H1 (cell line): ENCODE measurements at places on chromosomes 12 and 14.
A peak's percentile ranks its signal among the peaks of the same experiment; 100 is the strongest.

DNA sequence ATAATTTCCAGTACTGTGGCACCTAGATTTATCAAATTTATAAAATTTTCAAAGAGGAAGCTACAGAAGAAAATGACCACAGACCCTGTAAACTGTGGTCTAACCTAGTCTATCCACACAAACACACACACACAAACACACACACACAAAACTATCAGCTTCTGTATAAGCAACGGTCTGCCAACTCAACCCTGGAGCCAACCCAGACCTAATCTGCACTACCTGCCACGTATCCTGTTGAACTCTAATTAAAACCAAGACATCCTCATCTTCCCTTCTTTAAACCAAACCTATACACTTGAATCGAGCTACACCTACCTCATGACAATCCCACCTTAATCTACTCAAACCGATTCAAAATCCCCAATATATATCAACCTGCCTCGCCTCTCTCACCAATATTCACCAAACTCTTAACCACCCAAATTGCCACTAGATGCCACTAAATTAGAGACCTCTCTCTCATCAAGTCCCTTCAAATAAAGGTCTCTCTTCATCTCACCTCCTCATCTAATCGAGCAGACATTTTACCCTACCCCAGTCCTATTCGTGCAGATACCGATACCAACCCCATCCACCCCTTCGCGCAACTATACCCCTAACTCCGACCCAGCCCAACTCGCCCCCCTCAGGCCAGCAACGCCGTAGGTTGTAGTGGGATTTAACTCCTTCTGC lies 808 bp downstream of the ACIN1 start:
- no peaks in the 10 kb centered on the region for H3K27me3 ChIP-seq
- H3K4me1 ChIP-seq = no peaks in the 10 kb centered on the region; the same call in none of the 2 replicates
- H3K36me3 ChIP-seq = peaks cover 42% of the 10 kb centered on the region
- peak overlapping the region; percentile 99 for H3K27ac ChIP-seq
- H3K4me3 ChIP-seq = peak overlapping the region; percentile 92
- peak; percentile 75 for DNase-seq

- no peaks in the 10 kb centered on the region for H3K4me1 ChIP-seq
- H3K4me3 ChIP-seq = no peak overlapping the region
- no peaks in the 10 kb centered on the region for H3K36me3 ChIP-seq
- no peak for DNase-seq
- no peaks in the 10 kb centered on the region for H3K27me3 ChIP-seq
These were observed 153.7 kb upstream of the BTG1 start for GRCh38 chr12:92299344-92299743.

DNA sequence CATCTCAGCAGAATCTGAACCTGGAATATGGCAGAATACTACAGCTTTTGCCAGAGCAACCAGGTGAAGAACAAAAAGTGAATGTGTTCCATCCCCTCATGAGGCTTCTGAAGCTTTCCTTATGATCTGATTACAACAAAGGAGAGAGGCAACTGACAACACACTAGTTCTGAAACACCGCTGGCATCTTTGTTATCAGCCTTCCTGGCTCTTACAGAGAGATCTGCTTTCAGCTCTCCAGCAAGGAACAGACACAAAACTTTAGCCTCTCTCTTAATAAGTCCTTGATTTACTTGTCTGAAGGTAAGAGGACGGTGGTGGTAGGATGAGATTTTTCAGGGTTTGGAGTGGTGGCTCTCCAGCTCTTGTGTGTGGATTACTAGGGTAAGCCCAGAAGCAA lies 227.0 kb downstream of the PPM1H start:
- H3K27ac ChIP-seq = no peak overlapping the region
- DNase-seq = no peak
- no peaks in the 10 kb centered on the region for H3K27me3 ChIP-seq
- peaks cover 2% of the 10 kb centered on the region; the same call in 1 of the 2 replicates for H3K4me1 ChIP-seq

DNA sequence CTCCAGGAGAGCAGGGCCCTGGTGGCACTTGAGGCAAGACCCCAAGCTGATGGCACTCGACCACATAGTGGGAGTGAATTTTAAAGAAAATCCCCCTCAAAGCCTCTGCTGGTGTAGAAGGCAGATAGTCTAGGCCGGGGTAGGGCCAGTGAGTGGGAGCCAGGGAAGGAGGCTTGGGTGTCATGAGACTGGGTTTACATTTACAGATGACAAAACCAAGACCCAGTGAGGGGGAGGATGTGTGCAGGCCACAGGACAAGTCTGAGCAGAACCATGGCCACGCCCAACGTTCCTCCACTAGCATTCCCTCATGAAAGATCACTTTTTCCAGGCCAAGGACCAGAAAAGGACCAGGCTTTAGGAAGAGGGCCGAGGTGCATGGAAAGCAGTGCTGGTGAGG lies 42.0 kb downstream of the EVL start:
- no peaks in the 10 kb centered on the region for H3K4me1 ChIP-seq
- no peak overlapping the region for H3K4me3 ChIP-seq
- DNase-seq = no peak
- no peak overlapping the region for H3K27ac ChIP-seq

GRCh38 chr14:25042362-25043299 lies 7.3 kb downstream of the STXBP6 start:
- no peaks in the 10 kb centered on the region for H3K4me1 ChIP-seq
- no peaks in the 10 kb centered on the region for H3K36me3 ChIP-seq
- H3K27me3 ChIP-seq = no peaks in the 10 kb centered on the region; the same call in 1 of the 2 replicates

- no peaks in the 10 kb centered on the region; the same call in 1 of the 2 replicates for H3K36me3 ChIP-seq
- H3K4me1 ChIP-seq = peaks cover 14% of the 10 kb centered on the region; the same call in 1 of the 2 replicates
- H3K27me3 ChIP-seq = no peaks in the 10 kb centered on the region
- H3K27ac ChIP-seq = peak overlapping the region; percentile 82; the same call in 1 of the 2 replicates
- H3K4me3 ChIP-seq = peak overlapping the region; percentile 91
These were observed 896 bp upstream of the CDKN1B start for GRCh38 chr12:12716151-12716792.

DNA sequence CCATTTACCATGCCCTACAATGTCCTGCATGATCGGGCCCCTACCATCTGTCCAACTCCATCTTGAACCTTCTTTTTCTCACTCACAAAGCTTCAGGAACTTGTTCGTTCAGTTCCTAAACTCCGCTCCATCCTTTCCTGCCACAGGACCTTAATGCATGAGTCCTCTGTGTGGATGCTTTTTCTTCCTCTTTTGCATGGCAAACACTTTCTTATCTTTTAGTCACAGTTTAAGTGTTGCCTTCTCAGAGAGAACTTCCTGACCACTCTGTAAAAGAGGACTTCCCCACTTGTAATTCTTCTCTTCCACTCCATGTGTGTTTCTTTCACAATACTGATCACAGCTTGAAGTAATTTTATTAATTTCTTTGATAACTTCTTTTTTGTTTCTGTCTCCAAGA lies 54.4 kb upstream of the ETV6 start:
- no peak overlapping the region for H3K4me3 ChIP-seq
- no peak for DNase-seq
- no peak overlapping the region for H3K27ac ChIP-seq
- peaks cover 4% of the 10 kb centered on the region for H3K4me1 ChIP-seq
- H3K27me3 ChIP-seq = no peaks in the 10 kb centered on the region

GRCh38 chr12:111184161-111184560 lies 184.7 kb downstream of the PHETA1 start:
- no peak for DNase-seq
- no peak overlapping the region for H3K4me3 ChIP-seq
- H3K4me1 ChIP-seq = no peaks in the 10 kb centered on the region
- no peaks in the 10 kb centered on the region for H3K36me3 ChIP-seq
- H3K27ac ChIP-seq = no peak overlapping the region

- H3K36me3 ChIP-seq = no peaks in the 10 kb centered on the region
- no peaks in the 10 kb centered on the region for H3K27me3 ChIP-seq
- no peak for DNase-seq
These were observed 107.4 kb downstream of the AEBP2 start for GRCh38 chr12:19546611-19547162.

- H3K27ac ChIP-seq = no peak overlapping the region
- no peak for DNase-seq
- H3K4me1 ChIP-seq = no peaks in the 10 kb centered on the region
- H3K36me3 ChIP-seq = no peaks in the 10 kb centered on the region
These were observed 10.1 kb upstream of the CACNA2D4 start for GRCh38 chr12:1928439-1929121.

GRCh38 chr14:32618991-32619390 lies 289.9 kb downstream of the AKAP6 start:
- no peaks in the 10 kb centered on the region for H3K4me1 ChIP-seq
- H3K27ac ChIP-seq = no peak overlapping the region
- H3K4me3 ChIP-seq = no peak overlapping the region
- no peaks in the 10 kb centered on the region for H3K27me3 ChIP-seq

DNA sequence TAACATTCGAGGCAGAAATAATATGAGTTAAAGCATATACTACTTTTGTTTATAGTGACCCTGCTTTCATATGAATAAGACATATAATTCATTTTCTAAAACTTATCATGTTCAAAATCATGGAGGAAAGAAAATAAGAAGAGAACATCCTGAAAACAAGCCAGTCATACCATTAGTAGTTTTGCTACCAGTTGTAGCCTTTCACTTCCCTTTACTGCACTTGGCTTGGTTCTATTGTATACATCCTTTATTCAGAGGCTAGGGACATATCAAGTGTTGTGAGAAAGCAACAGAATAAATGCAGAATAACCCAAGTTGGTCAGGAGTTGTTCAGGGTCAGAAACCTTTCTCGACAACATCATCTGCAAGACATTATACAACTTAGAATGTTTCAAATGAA lies 598.7 kb downstream of the SOX5 start:
- no peak for DNase-seq
- no peaks in the 10 kb centered on the region for H3K27me3 ChIP-seq
- H3K4me3 ChIP-seq = no peak overlapping the region
- no peaks in the 10 kb centered on the region for H3K4me1 ChIP-seq
- no peaks in the 10 kb centered on the region for H3K36me3 ChIP-seq

DNA sequence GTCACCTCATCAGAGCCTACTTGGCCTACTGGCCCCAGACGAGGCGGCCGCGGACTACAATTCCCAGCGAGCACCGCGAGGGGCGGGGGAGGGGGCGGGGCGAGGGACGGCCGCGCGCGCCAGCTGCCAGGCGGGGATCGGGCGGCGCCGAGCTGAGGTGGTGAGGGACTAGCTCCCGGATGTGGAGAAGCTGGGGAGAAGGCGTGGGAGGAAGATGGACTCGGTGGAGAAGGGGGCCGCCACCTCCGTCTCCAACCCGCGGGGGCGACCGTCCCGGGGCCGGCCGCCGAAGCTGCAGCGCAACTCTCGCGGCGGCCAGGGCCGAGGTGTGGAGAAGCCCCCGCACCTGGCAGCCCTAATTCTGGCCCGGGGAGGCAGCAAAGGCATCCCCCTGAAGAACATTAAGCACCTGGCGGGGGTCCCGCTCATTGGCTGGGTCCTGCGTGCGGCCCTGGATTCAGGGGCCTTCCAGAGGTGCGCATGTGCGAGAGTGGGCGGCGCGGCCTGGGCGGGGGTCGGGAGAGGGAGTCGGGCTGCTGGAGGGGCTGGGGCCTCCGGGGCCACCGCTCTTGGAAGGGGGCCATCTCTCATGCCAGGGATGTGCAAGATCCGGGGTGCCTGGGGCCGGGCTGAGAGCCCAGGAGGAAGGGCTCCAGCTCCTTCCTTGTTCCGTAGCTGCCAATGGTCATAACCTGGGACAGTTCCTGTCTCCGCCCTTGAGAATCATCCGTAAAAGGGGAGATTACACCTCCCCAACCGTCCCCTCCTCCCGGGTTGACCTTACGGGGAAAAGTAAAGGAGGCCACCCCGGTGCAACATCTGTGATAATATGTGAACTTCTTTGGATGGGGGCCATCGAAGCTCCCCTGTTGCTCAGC lies at the start of gene CMAS:
CMAS (plus strand) TSS at position 129 of the 878 bp plus-strand sequence; CDS start at position 215, 86 bp downstream.
- DNase-seq = peak; percentile 90
- peak within 1 kb of the TSS; percentile 83 for H3K27ac ChIP-seq
- peaks cover 7% of the 10 kb centered on the region for H3K4me1 ChIP-seq
- no peaks in the 10 kb centered on the region for H3K36me3 ChIP-seq

- H3K4me1 ChIP-seq = no peaks in the 10 kb centered on the region
- DNase-seq = no peak
- no peak overlapping the region for H3K27ac ChIP-seq
- H3K4me3 ChIP-seq = no peak overlapping the region
These were observed 141.2 kb downstream of the PPFIA2 start for GRCh38 chr12:81617915-81618314.
